ENCODE measurements at places on chromosomes 11 and 22. TPM values are rescaled to one million over a fixed set of nuclear protein-coding genes. Genes with fewer than 3 reads are reported as not detected.

Gene LGALS12
- total RNA-seq = not detected

Gene MEI1
- total RNA-seq = 4.3 TPM

Gene PDE3B
- 7.4 TPM for total RNA-seq

Gene CSF2RB
- 13.4 TPM for total RNA-seq

Gene MS4A7
- not detected for total RNA-seq

Gene MUC5AC
- total RNA-seq = not detected

Gene NLRP14
- total RNA-seq = 0.53 TPM

Gene BARX2
- total RNA-seq = not detected

Gene RFPL3
- not detected for total RNA-seq

Gene EML3
- total RNA-seq = 28.2 TPM

Gene INCENP
- total RNA-seq = 88.5 TPM

Gene LUZP2
- not detected for total RNA-seq

Gene CECR2
- total RNA-seq = 4.4 TPM

Gene VSTM5
- total RNA-seq = 0.13 TPM

Gene PLAAT4
- total RNA-seq = 1.7 TPM

Gene NARS2
- 20.2 TPM for total RNA-seq

Gene LMO2
- 23.0 TPM for total RNA-seq

Gene MYRF
- 1.4 TPM for total RNA-seq

Gene NTM
- total RNA-seq = 0.66 TPM

Gene ADM2
- total RNA-seq = 0.36 TPM

Gene CARS1
- total RNA-seq = 56.4 TPM

Gene MALAT1
- 10,964 TPM for total RNA-seq

Gene RCOR2
- total RNA-seq = 0.40 TPM

Gene OR8I2
- not detected for total RNA-seq

Gene OR52H1
- total RNA-seq = not detected

Gene GRK3
- 1.5 TPM for total RNA-seq

Gene OR8G1
- not detected for total RNA-seq

Gene C22orf15
- total RNA-seq = 0.36 TPM

Gene SOX10
- not detected for total RNA-seq

Gene CNTF
- total RNA-seq = 4.0 TPM

Gene LRP4
- total RNA-seq = 0.93 TPM

Gene ME3
- total RNA-seq = 41.0 TPM

Gene MMP12
- not detected for total RNA-seq

Gene MRGPRX3
- total RNA-seq = not detected

Gene USP2
- 0.13 TPM for total RNA-seq

Gene LYVE1
- 3.9 TPM for total RNA-seq

Gene SGSM1
- total RNA-seq = 0.50 TPM

Gene KRTAP5-11
- total RNA-seq = not detected

Gene FOXR1
- total RNA-seq = not detected

Gene ALDH3B2
- not detected for total RNA-seq

Gene TRPT1
- total RNA-seq = 22.8 TPM

Gene TRIM48
- total RNA-seq = not detected

Gene ZNF215
- total RNA-seq = 5.9 TPM

Gene TSPAN4
- 84.0 TPM for total RNA-seq
